PC-3 (cell line): ENCODE measurements at places on chromosomes 1 and 21. TPM values are rescaled to one million over a fixed set of nuclear protein-coding genes. Genes with fewer than 3 reads are reported as not detected.

Gene CCDC30
- total RNA-seq: 0.46 and 0.58 TPM in 2 replicates

Gene DDAH1
- total RNA-seq: 65.9 and 68.2 TPM in 2 replicates

Gene TCHHL1
- not detected in 2 replicates for total RNA-seq

Gene ABCG1
- total RNA-seq: 0.66 and 2.0 TPM in 2 replicates

Gene PLOD1
- 179 and 216 TPM in 2 replicates for total RNA-seq

Gene PIK3R3
- total RNA-seq: 17.7 and 18.5 TPM in 2 replicates

Gene GPR25
- total RNA-seq: not detected in 2 replicates

- peak; percentile 98 for DNase-seq
Measured at GRCh38 chr1:116556289-116557006, 14.4 kb downstream of the CD58 start.

GRCh38 chr1:24341260-24341659 is 22.1 kb downstream of the GRHL3 start:
- DNase-seq: no peak

DNA sequence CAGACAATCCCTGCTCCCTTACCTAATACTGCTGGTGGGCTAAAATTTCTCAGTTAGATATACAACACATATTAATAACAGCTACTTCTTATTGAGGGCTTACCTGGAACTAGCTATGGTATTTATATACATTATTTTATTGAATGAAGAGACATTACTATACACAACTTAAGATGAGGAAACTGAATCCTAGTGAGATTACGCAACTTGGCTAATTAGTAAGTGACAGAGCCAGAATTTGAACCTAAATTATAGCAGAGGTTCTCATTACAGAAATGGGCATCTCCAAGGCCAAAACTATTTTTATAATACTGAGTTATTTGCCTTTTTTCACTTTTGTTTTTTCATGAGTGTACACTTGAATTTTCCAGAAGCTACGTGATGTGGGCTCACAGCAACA is 44.5 kb upstream of the SMYD2 start:
- DNase-seq: no peak

DNA sequence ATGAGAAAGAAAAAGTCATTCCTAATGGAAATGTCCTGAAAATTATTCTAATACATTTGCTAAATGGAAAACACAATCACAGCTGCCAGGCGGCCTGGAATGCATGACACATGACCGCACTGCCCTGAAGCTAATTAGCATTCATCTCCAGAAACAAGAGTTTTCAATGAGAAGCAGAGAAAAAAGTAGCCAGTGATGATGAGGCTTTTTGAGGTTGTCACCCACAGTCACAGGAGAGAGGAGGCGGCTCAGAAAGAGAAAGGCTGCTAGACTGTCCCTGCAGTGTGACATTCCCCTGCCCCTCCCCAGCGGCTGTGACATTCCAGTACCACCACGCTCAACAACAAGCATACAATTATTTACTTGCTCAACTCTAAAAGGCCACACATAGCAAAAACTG is 122.9 kb upstream of the KRTAP19-8 start:
- no peak for DNase-seq

- peak; percentile 31 for DNase-seq
Measured at GRCh38 chr1:117030271-117030877, 28.8 kb downstream of the CD101 start.

GRCh38 chr1:86429835-86430234 is 5.9 kb downstream of the CLCA2 start:
- peak; percentile 94 for DNase-seq

DNA sequence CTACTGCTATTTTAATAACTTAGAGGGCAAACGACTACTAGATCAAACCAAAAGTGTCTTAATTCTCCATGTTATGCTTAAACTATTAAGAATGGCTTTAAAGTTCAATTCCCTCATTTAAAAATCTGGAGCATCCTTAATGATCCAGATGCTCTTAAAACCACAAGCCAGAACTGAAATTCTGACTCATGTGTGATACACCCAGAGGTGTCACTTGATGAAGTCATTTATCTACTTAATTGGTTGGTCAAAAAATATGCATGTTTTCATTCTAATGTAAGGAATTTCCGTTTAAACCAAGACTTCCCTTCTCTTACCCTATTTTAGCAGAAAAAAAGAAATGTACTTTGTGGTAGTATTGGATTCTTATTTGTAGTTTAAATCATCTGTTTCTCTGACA is 1261.2 kb upstream of the B3GALT2 start:
- no peak for DNase-seq

DNA sequence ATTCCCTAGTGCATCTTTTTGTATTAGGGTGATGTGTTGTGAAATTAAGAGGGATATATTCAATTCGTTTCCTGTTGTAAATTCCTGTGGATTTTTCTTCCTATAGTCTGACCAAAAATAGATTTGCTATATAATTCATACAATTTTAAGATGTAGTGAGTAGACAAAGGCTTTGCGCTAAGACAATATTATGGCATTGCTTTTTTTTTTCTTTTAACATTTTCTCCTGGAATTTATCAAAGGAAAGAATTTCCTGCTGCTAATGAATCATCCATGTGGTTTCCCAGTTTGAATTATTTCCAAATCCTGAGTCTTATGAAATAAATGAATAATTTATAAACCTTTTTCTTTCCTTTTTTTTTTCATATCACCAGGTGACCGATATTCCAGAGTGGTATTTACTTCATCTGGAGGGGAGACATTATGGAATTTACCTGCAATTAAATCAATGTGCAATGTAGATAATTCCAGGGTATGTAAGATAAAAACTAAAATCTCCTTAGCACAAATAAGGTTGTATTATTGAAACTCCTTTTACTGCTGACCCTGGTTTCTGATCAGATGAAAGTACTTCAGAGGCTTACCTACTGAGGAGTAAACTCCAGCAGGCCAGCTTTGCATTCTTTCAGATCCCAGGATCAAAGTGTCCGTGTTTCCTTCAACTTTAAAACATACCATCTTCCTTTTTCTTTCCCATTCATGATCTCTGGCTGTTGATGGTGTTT is 148.4 kb downstream of the TLR5 start:
- peak; percentile 85 for DNase-seq

- peak; percentile 35 for DNase-seq
Measured at GRCh38 chr1:180571832-180572636, 13.3 kb downstream of the OVAAL start.

DNA sequence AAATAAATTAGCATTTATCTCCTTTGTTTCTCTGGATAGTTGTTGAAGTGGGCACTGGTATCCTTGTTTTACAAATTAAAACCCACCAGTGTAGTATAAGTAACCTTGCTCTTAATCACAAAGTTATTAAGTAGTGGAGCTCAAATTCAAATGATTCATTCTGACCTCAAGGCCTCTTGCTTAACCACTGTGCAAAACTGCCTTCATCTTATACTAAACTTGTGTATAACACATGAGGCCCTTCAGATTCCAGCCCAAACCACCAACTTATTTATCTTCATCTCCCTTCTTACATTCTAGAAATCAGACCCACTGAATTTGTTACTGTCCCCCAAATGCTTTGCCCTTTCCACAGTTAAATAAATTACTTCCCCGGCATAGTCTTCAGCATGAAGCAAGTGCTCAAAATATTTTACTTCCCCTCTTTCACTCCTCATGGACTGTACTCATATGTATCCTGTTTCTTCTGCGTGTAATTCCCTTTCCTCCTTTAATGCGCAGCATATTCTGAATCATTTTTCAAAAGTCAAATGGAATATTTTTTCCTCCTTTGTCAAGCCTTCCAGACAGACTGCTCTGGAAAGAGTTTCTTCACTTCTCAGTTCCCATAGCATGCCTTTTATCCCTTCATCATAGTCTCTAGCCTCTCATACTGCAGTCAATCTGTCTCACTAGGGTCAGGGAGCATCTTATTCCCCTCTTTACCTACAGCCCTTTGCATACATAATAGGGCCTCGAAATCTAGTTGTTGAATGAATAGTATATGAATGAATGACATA is 19.0 kb upstream of the DNASE2B start:
- DNase-seq: peak; percentile 74

- peak; percentile 70 for DNase-seq
Measured at GRCh38 chr1:215543191-215543606, 23.9 kb upstream of the KCTD3 start.

GRCh38 chr1:230825761-230826160 is 42.6 kb downstream of the C1orf198 start:
- no peak for DNase-seq

DNA sequence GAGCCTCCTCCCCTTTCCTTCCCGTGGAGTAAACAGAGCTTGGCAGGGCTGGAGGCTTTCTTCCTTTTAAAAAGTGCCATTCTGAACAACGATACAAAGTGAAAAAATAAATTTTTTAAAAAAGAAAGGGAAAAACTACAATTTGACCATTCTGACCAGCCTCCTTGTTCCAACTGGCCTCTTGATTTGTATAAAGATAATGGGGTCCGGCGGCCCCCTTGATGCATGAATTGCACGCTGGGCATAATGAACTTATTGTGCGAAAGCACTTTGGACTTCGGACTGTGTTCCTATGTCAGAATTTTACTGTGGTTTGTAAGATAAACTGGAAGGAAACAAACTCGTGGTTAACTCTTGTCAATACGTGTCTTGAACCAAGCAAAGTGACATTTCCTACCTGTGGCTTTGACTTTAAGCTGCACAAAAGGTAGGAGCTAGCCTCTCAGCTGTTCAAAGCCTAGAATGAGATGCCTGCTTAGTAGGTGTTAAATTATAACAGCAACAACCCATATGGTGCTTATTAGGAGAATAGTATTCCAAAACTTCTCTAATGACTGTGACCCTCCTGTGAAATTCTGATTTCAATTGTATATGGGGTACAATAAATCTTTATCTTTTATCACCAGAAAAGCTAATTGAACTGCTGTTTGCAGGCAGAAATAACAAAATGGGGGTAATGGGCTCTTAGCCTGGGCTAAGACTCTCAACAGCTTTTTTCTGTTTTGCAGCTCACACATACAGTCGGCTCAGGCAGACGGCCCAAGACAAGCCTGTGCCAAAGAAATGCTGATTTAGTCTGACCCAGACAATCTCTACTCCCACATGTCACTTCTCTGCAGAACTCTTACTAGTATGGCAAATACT is 9.3 kb downstream of the IRF2BP2 start:
- DNase-seq: peak; percentile 43

GRCh38 chr1:215256936-215257679 is 174.6 kb downstream of the KCNK2 start:
- no peak for DNase-seq

DNA sequence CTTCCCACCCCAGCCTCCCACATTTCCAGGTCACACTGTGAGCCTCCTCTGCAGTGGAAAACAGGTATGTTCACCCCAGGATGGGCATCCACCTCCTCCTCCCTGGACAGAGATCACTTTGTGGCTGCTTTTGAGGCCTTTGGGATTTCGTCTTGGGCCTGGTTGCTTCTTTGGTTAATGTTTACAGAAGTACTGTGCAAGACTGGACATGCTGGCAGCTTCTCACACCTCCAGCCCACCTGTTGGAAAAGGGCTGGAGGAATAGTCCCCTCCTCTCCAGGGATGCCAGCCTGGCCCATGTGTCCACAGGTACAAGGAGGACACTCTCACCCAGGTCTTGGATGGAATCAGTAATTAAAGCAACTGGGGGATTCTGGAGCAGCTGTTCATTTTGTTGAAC is 56.1 kb downstream of the KAZN start:
- DNase-seq: no peak

GRCh38 chr1:162373541-162374260 is 3.0 kb downstream of the SPATA46 start:
- peak; percentile 94 for DNase-seq

GRCh38 chr1:143735764-143736461 is 235.9 kb downstream of the FAM72C start:
- no peak for DNase-seq

DNA sequence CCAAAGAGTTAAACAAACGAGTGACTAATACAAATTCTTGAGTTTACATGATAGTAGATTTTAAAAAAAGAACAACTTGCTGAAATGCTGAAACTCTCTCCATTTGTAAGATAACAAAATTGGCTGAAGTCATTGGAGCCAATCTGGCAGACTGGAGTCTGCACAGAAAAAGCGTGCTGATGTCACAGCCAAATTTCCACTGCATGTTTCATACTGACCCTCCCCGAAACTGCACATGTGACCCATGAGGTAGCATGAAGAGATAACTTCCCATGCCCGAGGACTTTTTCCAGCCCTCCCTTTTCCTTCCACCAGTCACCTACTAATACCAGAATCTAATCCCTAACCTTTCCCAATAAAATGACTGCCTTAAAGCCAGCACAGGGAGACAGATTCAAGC is 1.2 kb upstream of the LELP1 start:
- DNase-seq: no peak

- peak; percentile 24 for DNase-seq
Measured at GRCh38 chr1:61337037-61337436, 254.7 kb downstream of the NFIA start.

- DNase-seq: no peak
Measured at GRCh38 chr21:34969423-34970166, 79.5 kb downstream of the RUNX1 start.

DNA sequence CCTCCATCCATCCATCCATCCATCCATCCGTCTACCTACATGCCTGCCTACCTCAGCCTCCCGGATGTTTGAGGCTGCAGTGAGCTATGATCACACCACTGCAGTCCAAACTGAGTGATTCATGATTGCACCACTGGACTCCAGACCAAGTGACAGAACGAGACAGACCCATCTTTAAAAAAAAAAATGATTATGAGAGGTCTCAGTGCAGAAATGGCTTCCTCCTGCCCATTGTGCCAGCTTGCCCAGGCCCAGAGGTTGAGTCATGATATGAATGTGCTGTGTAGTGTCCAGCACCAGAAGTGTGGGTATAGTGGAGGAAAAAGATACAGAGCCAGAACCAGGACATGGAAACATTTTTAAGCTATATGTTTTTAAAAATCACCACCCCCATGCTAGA is 149.9 kb downstream of the KIF26B start:
- DNase-seq: no peak

DNA sequence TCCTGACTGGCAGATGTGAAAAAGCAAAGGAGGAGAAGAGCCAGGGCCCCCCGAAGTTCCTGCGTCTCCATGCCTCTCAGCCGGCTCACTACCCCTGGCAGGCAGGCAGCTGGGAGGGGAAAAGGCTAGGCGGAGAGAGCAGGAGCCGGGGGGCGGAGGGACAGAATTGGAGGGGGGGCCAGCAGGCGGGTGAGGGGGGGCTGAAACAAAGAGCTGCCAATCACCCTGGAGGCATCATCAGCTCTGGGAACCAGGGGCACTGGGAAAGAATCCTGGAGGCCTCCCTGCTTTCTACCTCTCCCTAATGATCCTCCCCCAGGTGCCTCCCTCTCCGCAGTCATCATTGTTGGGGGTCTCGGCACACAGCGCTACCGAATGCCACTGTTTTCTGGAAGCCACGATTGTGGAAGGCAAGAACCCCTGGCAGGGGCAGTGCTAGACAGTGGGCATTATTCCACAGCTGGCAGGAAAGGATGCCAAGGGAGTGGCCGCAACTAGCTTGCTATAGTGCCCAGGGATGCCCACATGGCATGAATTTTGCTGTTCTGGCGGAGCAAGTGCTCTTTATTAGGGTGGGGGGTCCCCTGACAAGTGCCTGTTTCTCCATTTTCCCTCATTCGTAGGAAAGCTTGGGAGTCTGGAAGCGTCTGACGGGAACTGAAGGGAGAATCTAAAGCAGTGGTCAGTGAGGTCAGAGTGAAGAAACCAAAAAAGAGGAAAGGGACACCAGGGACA is at the start of gene THBS3:
Gene THBS3 (minus strand): TSS at position 92 of the 735 bp plus-strand sequence. CDS start 21 bp downstream, at position 71.
- DNase-seq: peak; percentile 19
